Activated naive CD8-positive, alpha-beta T cell treated with anti-CD3 and anti-CD28 coated beads, Interleukin-2, amount 10 ng/mL, durations not matched to agents 7 days and 5 days (primary cell): ENCODE measurements at places on chromosomes 2 and 18.
A peak's percentile ranks its signal among the peaks of the same experiment; 100 is the strongest.

GRCh38 chr18:57150828-57151227, 3.9 kb downstream of the BOD1L2 start:
- H3K4me1 ChIP-seq: peaks cover 3% of the 10 kb centered on the region
- no peak overlapping the region for H3K4me3 ChIP-seq
- peaks cover 25% of the 10 kb centered on the region for H3K27me3 ChIP-seq
- DNase-seq: no peak

DNA sequence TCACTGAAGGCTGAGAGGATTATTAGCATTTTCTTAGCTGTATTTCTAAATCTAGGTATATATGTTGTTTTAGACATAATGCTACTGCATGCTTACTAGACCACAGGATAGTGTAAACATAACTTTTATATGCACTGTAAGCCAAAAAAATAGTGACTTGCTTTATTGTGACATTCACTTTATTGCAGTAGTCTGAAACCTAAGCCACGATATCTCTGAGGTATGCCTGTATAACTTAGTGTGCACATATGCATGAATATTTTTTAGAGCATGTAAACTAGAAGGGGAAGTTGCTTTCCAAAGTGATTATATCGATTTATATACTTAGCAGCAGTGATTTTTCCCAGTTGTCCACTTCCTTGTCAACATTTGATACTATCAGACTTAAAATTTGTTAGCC, 81.8 kb downstream of the SOS1 start:
- peaks cover 5% of the 10 kb centered on the region for H3K4me1 ChIP-seq
- no peak overlapping the region for H3K4me3 ChIP-seq
- no peak overlapping the region for H3K27ac ChIP-seq
- H3K27me3 ChIP-seq: no peaks in the 10 kb centered on the region
- H3K36me3 ChIP-seq: peaks cover 31% of the 10 kb centered on the region

DNA sequence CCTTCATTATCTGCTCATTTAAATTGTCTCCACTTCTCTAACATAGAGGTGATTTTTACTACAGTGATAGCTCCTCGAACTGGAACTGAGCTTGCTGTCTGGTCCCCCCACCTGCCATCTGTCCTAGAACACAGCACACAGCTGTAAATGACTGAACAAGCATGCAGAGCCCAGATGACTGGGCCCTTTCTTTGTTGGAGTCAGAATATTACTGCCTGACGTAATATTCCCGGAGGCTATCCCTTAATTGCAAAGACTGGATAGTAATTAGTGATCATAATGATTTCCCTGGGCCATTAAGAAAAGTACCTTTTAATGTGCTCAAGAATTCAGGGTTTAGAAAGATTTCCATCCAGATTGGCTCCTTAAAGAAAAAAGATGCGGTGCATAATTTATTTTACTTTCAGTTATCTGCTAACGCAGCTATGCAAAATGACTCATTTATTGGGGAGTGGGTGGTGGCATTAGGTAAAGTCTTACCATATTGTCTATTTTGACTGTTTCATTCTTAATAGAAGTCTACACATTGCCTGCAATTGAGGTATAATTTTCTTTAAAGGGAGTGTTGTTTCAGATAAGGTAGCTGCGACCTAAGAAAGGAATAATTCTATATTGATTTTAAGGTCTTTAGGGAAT, 84.4 kb downstream of the MAP4K4 start:
- no peak for DNase-seq
- H3K36me3 ChIP-seq: peaks cover 14% of the 10 kb centered on the region
- no peaks in the 10 kb centered on the region for H3K27me3 ChIP-seq
- H3K4me1 ChIP-seq: peaks cover 35% of the 10 kb centered on the region
- no peak overlapping the region for H3K4me3 ChIP-seq

- DNase-seq: no peak
- no peaks in the 10 kb centered on the region for H3K4me1 ChIP-seq
- no peaks in the 10 kb centered on the region for H3K27me3 ChIP-seq
- no peak overlapping the region for H3K27ac ChIP-seq
- H3K36me3 ChIP-seq: no peaks in the 10 kb centered on the region
These were observed 42.1 kb downstream of the ST6GAL2 start for GRCh38 chr2:106843910-106844250.

DNA sequence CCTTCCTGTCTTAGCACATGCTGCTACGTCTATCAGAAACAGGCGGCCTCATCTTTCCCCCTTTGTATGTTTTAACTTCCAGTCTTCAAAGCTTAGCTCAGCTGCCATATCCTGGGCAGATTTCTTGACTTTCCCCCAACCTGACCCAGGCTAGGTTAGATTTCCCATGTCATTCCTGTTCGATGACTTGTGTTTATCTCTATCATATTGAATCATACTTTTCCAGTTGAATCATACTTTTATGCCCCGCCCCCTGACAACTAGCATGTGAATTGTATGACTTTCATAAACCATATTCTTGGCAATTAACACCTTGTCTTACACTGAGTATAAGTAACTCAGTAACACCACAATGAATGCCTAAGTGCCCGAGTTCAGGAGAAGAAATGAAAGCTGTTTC, 128.3 kb downstream of the CYRIA start:
- H3K27ac ChIP-seq: no peak overlapping the region
- H3K27me3 ChIP-seq: peaks cover 2% of the 10 kb centered on the region
- no peak overlapping the region for H3K4me3 ChIP-seq
- DNase-seq: no peak
- no peaks in the 10 kb centered on the region for H3K36me3 ChIP-seq

DNA sequence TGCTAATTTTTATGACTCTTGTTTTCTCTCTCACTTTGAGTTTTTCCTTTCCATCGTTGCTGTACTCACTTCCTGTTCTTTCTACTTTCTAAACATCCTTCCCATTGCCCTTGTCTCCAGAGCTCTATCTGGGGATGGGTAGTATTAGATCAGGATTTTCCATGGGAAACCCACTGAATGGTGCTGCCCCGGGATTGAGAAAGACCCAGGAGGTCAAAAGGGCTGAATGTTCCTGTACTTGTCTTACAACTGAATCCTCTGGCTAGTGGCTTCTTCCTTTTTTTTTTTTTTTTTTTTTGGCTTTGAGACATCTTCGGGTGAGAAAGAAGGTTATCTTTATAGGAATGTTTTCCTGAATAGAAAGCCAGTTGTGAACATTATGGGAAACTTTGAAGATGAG, 364.8 kb upstream of the SLC14A2 start:
- peaks cover 6% of the 10 kb centered on the region for H3K27me3 ChIP-seq
- no peak for DNase-seq
- H3K4me1 ChIP-seq: no peaks in the 10 kb centered on the region
- H3K27ac ChIP-seq: no peak overlapping the region
- H3K4me3 ChIP-seq: no peak overlapping the region
- H3K36me3 ChIP-seq: no peaks in the 10 kb centered on the region

GRCh38 chr2:54669677-54670484, 53.6 kb upstream of the EML6 start:
- peak overlapping the region; percentile 32 for H3K27ac ChIP-seq
- DNase-seq: no peak
- H3K27me3 ChIP-seq: peaks cover 4% of the 10 kb centered on the region
- no peak overlapping the region for H3K4me3 ChIP-seq
- peaks cover 16% of the 10 kb centered on the region for H3K4me1 ChIP-seq

DNA sequence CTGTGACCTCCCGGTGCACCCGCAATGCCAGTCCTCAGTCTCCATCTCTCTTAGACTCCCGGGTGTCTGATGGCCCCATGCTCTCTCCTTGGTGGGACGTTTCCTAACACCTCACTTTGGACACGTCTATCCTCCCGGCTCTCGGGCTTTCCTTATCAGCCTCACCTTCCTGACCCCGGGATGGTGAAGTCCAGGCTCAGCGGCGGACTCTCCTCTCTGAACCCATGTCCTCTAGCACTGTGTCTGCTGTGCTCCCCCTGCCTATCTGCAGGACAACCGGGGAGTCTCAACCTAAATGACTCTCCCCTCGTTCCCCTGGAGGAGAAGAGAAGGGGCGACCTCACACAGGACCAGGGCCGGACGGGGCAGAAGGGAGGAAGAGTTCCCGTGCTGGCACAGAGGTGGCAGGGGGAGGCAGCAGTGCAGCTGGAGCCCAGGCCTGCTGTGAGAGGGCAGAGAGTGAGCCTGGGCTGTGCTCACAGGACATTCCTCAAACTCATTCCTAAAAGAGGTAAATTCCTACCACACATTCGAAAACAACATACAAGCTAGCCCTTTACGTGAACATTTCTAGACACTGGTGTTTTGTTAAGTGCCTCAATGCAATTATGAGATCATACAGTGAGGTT, 41.9 kb downstream of the MBP start:
- peaks cover 38% of the 10 kb centered on the region for H3K4me1 ChIP-seq
- H3K36me3 ChIP-seq: peaks cover 47% of the 10 kb centered on the region
- DNase-seq: no peak
- no peaks in the 10 kb centered on the region for H3K27me3 ChIP-seq

DNA sequence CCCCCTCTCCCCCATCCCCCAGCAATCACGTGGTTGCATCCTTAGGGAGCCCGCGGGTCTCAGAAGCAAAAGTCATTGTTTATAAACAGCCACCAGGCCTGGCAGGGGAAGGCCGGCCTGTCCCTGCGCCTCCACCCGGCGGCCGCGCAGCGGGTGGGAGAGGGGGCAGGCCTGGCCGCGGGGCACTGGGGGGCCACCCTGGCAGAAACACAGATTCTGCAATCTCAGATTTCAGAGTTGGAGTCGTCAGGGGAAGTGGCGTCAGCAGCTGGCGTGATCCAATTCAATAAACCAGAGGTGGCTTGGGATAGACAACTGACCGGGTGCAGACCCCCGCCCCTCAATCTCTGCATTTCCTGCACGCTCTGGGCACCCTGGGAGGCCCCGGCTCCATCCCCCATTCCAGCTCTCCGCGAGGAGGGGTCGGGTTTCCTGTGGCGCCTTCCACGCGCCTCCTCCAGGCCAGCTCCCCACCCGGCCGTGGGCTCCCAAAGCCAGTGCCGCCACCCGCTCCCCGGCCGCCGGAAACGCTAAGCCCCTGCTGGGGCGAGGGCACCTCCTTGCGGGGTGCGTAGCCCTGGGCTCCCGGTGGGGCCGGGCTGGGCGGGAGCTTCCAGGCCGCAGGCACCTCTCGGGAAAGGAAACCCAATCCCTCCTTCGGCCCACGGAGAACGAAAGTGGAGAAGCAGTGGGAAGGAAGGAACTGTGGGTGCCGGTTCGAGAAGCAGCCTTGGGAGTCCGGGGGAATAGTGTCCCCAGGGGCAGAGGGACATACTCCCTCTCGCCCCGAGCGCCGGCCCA, 1.1 kb downstream of the BIN1 start:
- DNase-seq: peak; percentile 39
- H3K36me3 ChIP-seq: no peaks in the 10 kb centered on the region
- H3K27ac ChIP-seq: no peak overlapping the region
- peak overlapping the region; percentile 73 for H3K4me3 ChIP-seq

GRCh38 chr2:48467637-48468036, 62.3 kb upstream of the STON1 start:
- H3K4me3 ChIP-seq: no peak overlapping the region
- no peak for DNase-seq
- H3K27me3 ChIP-seq: no peaks in the 10 kb centered on the region
- no peak overlapping the region for H3K27ac ChIP-seq
- peaks cover 2% of the 10 kb centered on the region for H3K4me1 ChIP-seq
- peaks cover 45% of the 10 kb centered on the region for H3K36me3 ChIP-seq

- no peaks in the 10 kb centered on the region for H3K27me3 ChIP-seq
- H3K4me3 ChIP-seq: no peak overlapping the region
- H3K36me3 ChIP-seq: no peaks in the 10 kb centered on the region
- H3K4me1 ChIP-seq: no peaks in the 10 kb centered on the region
These were observed 1162.8 kb downstream of the DSC3 start for GRCh38 chr18:29879763-29880162.

DNA sequence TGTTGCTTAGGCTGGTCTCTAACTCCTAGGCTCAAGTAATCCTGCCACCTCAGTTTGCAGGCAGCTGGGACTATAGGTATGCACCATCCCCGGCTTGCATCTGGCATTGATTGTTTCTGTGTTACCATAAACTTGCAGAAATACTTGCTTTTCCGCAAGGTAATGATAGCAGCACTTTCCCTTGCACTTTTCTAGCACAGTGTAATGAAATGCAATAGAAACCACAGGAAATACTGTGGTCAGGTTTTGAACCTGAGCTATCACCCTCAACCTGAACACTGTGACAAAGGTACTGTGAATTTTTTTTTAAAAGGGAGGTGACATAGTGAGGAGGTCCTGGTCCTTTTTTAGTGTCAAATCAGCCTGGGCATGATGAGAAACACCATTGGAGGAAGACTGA, 38.3 kb downstream of the DHRS9 start:
- H3K4me3 ChIP-seq: peak overlapping the region; percentile 58
- no peak for DNase-seq
- H3K36me3 ChIP-seq: peaks cover 9% of the 10 kb centered on the region
- H3K4me1 ChIP-seq: peaks cover 51% of the 10 kb centered on the region

GRCh38 chr2:97907369-97908100, 88.2 kb downstream of the TMEM131 start:
- H3K27me3 ChIP-seq: no peaks in the 10 kb centered on the region
- H3K36me3 ChIP-seq: peaks cover 46% of the 10 kb centered on the region
- DNase-seq: no peak
- no peak overlapping the region for H3K27ac ChIP-seq
- peaks cover 11% of the 10 kb centered on the region for H3K4me1 ChIP-seq

- DNase-seq: peak; percentile 72
- H3K27me3 ChIP-seq: peaks cover 57% of the 10 kb centered on the region
- no peaks in the 10 kb centered on the region for H3K4me1 ChIP-seq
- H3K36me3 ChIP-seq: no peaks in the 10 kb centered on the region
These were observed 1.3 kb upstream of the DPYSL5 start for GRCh38 chr2:26846334-26847306.

- H3K27me3 ChIP-seq: peaks cover 7% of the 10 kb centered on the region
- DNase-seq: no peak
- peaks cover 2% of the 10 kb centered on the region for H3K4me1 ChIP-seq
- no peaks in the 10 kb centered on the region for H3K36me3 ChIP-seq
These were observed 269.2 kb downstream of the LRATD1 start for GRCh38 chr2:14901737-14902136.

- H3K36me3 ChIP-seq: no peaks in the 10 kb centered on the region
- no peak overlapping the region for H3K27ac ChIP-seq
- H3K4me3 ChIP-seq: no peak overlapping the region
- H3K27me3 ChIP-seq: peaks cover 9% of the 10 kb centered on the region
- H3K4me1 ChIP-seq: no peaks in the 10 kb centered on the region
- no peak for DNase-seq
These were observed 214.8 kb downstream of the SP3 start for GRCh38 chr2:173750353-173750801.

DNA sequence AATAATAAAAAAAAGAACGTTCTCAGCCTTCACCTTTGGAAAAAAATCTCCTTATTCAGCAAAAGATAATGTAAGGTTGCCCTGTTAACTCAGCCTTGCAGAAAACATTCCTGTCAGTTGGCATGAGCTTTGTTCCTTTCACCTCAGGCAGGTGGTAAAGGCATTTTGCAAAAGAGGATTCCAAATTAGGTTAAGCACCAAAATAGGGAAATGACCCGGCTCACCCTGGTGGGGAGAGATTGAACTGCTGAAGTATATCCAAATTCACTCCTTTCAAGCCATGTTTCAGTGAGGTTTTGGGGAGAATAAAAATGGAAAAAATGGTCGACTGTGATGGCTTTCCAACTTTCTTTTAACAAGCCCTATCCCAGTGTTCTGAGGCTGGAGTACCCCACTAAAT, 1988.8 kb upstream of the PIK3C3 start:
- DNase-seq: no peak
- no peak overlapping the region for H3K4me3 ChIP-seq
- H3K27ac ChIP-seq: no peak overlapping the region
- no peaks in the 10 kb centered on the region for H3K4me1 ChIP-seq
